Chondrocyte (in vitro differentiated cells): ENCODE measurements at places on chromosomes 6 and 20. TPM values are rescaled to one million over a fixed set of nuclear protein-coding genes. Genes with fewer than 3 reads are reported as not detected.

DNA sequence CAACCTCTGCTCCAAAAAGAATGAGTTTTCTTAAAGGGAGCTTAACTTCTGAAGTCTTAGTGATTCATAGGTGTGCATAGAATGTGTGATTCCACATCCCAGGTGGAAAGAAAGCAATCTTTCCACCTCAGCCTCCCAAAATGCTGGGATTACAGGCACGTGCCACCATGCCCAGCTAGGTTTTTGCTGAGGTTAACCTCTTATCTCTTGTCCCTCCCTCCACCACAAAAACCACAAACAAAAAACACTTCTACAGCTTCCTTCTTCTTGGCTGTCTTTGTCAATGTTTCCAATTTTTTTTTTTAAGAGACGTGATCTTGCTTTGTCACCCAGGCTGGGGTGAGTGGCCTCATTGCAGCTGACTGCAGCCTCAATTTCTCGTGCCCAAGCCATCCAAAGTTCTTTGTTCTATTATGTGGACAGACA is 8.1 kb upstream of the CSE1L start:
- no peak for DNase-seq

DNA sequence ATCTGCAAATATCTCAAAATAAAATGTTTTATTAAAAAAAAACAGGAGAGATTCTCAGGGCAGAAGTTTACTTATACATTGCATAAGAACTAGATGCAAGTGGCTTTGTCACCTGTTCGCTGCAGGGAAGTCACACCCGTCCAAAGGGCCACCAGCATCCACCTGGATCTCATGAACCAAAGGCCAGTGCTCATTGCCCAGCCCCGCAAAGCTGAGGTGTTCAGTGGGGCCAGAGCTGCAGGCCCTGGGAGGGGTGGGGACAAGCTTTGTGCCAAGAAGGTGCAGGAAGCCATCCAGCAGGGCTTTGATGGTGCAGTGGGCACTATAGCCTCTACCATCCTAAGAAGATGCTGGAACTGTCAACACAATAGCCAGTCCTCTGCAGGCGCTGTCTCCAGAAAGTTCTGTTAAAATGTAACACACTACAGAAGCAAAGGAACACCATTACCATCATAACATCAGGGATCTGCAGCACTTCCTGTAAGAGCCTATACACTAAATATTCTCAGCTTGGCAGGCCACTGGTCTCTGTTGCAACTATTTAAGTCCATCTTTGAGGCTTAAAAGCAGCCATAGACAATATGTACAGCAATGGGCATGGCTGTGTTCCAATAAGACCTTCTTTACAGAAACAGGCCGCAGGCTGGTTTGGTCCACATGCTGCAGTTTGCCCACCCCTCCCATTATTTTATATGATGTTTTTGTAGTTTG is 15.7 kb upstream of the CD93 start:
- no peak for DNase-seq

GRCh38 chr6:90168693-90169131 is 127.9 kb downstream of the BACH2 start:
- no peak for DNase-seq

GRCh38 chr6:37019065-37019450 is 13.6 kb downstream of the FGD2 start:
- DNase-seq, result no peak

GRCh38 chr6:150057501-150057951 is 11.4 kb downstream of the ULBP3 start:
- DNase-seq, result no peak

GRCh38 chr20:50708845-50709635 is 17.7 kb upstream of the RIPOR3 start:
- no peak for DNase-seq

DNA sequence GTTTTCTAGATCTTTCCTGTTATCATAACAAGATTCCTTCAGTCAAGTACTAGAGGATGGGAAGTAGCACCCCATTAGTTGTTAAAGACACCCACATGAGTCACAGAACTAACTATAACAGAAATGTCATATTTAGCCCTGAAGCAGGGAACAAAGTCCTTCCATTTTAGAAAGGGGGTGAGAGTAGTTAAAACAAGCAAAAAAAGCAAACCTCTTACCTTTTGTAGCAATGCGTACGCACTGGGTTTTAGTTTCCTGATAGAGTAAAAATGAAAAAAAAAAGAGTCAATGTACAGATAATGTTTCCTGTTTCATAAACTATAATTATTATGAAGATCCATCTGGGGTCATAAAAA is 163.7 kb upstream of the THEMIS start:
- no peak for DNase-seq

DNA sequence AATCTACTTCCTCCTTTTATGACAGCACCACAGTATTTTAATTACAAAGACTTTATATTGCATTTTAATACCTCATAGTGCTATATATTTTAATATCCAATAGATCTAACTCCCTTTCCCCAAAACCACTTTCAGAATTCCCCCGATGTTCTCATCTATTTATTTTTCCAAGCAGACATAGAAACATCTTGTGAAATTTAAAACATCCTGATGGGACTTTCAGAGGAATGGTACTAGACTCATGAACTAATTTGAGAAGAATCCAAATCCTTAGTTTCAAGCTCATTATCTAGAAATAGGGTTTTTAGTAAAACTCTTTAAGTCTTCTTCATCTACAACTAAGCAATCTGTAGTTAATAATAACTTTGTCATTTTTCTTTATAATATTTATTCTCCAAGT is 97.0 kb downstream of the TRERF1 start:
- no peak for DNase-seq

GRCh38 chr6:166173281-166173951 is 5.8 kb upstream of the TBXT start:
- no peak for DNase-seq

GRCh38 chr6:134079406-134079921 is 27.0 kb upstream of the SLC2A12 start:
- no peak for DNase-seq

GRCh38 chr20:43563429-43563828 is 4.6 kb downstream of the SGK2 start:
- DNase-seq, result no peak

DNA sequence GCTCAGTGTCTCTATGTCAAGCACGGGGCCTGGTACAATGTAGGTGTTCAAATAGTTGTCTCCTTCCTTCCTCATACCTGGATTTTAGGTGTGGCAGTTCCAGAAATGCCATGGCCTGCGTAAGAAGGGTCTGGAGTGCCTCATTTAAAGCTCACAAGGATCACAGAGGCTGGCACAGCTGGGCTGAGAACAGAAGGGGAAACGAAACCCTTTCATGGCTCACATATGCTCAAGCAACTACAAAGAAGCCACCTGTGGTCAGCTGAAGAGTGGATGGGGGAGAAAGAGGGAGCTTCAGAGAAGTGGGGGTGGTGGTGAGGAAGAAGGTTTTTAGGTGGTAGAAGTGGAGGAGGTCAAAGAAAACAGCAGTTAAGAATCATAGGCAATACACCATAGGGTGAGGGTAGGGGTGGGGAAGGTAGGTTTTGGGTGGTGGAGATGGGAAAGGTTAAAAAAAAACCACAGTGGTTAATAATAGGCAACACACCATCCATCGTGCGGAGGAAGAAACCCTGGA is 17.0 kb upstream of the TOP1 start:
- no peak for DNase-seq

DNA sequence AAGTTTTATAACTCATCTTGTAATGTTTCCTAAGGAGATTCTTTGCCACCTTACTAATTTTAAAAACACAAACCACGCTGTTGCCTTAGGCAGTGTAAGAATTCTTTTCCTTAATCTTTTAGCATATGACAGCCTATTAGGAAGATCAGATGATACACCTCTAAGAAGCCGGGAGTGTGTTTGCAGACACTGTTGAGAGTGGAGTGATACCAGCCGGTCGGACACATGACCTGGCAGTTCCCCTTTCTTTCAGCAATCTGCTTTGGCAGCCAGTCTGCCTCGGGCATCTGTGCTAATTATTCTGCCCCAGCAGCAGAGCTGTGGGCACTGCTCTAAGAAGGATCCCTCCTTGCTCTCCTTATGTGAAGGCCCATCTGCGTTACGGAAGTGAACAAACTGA is 50.9 kb downstream of the PLCB4 start:
- no peak for DNase-seq

- DNase-seq, result peak; percentile 43
Measured at GRCh38 chr6:43767553-43768505, 2.2 kb upstream of the VEGFA start.

GRCh38 chr6:49732781-49733180 is 11.4 kb downstream of the CRISP3 start:
- no peak for DNase-seq

GRCh38 chr20:54090230-54091119 is 20.1 kb upstream of the BCAS1 start:
- DNase-seq, result no peak

DNA sequence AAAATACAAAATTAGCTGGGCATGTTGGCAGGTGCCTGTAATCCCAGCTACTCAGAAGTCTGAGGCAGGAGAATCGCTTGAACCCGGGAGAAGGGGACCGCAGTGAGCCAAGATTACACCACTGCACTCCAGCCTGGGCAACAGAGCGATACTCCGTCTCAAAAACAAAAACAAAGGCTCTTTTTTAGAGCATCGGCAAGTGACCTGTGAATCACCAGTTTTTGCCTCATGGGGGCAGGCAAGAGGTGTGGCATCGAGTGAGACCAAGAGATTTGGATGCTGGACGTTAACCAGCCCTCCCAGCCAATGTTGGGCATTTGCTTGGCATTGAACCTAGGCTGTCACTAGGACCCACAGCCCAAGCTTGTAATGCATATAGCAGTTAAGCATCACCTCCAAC is 14.6 kb upstream of the CDK5RAP1 start:
- DNase-seq, result no peak

DNA sequence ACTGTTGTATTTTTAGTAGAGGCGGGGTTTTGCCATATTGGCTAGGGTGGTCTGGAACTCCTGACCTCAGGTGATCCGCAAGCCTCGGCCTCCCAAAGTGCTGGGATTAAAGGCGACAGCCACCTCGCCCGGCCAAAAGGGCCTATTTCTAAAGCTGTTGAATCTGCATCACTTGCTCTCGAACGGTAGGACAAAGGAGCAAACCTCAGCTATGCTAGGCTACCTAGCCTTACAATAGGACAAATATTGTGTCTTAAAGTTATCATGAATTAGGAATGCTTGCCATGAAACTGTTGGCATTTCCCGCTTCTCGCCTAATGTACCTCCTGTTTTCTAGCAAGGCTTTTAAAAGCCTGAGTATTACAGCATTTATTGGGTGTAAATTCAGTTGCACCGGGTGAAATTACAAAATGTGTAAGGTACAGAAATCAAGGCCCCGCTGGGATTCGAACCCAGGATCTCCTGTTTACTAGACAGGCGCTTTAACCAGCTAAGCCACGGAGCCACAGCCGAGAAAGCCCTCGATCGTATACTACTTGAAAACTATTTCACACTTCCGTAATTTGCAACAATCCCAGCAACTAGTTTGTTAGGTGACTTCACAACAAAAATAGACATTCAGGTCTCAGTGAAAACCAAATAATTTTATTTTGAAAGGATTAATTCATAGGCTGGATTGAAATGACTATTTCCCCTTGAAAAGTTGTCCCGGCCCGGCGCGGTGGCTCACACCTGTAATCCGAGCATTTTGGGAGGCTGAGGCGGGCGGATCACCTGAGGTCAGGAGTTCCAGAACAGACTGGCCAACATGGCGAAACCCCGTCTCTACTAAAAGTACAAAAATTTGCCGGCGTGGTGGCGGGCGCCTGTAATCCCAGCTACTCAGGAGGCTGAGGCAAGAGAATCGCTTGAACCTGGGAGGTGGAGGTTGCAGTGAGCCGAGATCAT is 211.6 kb upstream of the ZNF184 start:
- no peak for DNase-seq

- DNase-seq, result no peak
Measured at GRCh38 chr20:8764344-8764962, 304.4 kb upstream of the PLCB4 start.

GRCh38 chr6:42402184-42402583 is 49.5 kb downstream of the TRERF1 start:
- no peak for DNase-seq

DNA sequence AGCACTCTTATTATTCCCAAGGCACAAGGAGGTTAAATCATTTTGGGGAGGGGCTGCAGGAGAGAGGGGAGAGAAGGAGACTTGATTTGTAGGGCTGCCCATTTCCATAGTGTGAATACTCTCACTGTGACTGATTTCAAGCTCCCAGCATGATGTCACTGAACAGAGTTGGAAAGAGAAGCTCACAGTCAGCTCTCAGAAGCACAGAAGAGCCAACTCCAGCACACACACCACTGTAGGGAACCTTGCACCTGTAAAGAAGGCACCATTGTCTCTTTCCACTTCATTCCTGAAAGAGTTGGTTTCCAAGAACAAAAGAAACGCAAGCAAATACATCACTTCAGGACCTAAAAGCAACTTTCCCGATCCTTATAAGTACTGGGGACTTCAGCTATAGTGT is 12.7 kb upstream of the STK35 start:
- no peak for DNase-seq

GRCh38 chr20:18589941-18590674 is 2.3 kb downstream of the DTD1 start:
- no peak for DNase-seq

DNA sequence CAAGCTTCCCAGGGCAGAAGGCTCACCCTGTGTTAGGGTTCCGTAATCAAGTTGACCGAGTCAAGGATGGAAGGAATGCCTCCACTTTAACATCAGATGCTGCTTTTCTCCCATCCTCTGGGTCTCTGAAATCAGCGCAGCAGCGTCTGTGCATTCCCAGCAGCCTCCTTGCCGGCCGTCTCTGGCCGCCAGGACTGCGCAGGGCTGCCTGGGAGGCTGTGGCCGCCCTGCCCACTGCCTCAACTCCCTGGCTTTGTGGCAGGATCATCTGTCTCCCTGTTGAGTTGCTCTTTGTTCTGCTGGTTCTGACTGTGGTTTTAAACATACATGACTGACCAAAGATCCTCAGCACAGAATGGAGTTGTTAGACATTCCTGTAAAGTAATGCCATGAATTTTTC is 56.5 kb downstream of the DLL1 start:
- no peak for DNase-seq

DNA sequence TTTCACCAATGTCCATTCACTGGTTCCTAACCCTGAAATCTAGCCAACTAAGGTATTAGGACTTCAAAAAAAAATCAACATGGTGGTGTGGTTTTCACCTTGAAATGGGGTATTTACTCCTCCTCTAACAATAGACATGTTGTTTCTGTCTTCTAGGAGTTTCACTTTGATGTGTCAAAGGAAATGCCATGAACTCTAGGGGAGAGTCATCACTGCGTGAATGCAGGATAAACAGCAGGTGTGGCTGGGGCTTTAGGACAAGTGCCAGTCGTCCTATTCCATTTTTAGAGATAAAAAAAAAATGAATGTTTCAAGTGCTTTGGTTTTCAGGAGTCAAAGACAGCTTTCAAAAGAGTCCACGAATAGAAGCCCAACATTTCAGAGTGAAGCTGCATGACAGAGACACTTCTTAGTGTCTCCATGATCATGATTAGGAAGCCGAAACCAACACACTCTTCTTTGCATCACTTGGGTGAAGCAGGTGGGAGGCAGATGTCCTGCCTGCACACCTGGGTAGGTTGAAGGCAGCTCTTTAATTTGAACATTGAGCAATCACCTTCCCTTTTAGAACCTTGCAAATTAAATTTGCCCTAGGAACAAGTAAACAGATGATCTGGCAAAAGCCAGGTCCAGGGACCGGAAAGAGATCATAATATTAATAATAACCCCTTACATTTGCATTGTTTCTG is 328.5 kb upstream of the PRDM1 start:
- DNase-seq, result no peak

Gene BCAS4
- 6.7 to 7.6 TPM (median 7.4 TPM) in 3 replicates for total RNA-seq

Gene SNRPB2
- total RNA-seq, result 43.0 to 47.9 TPM (median 44.3 TPM) in 3 replicates

Gene SLC32A1
- not detected in 3 replicates for total RNA-seq

Gene ZNF165
- total RNA-seq, result 0.25 to 0.39 TPM (median 0.26 TPM) in 3 replicates

Gene SLC17A1
- not detected in 3 replicates for total RNA-seq

Gene FNDC11
- total RNA-seq, result 0.25 to 0.38 TPM in 2 of 3 replicates, not detected in the other

Gene MYT1
- total RNA-seq, result not detected in 3 replicates

Gene DDX43
- total RNA-seq, result not detected in 3 replicates

Gene LHFPL5
- not detected in 3 replicates for total RNA-seq

Gene KHDRBS2
- total RNA-seq, result not detected in 3 replicates

Gene MLIP
- total RNA-seq, result 1.5 TPM in 1 of 3 replicates, not detected in the others
